ENCODE measurements at places on chromosomes 1 and 21.

- peak; percentile 54 for DNase-seq
These were observed 746 bp downstream of the AK4 start for GRCh38 chr1:65148548-65149350.

GRCh38 chr21:40635391-40635790 is 211.6 kb downstream of the DSCAM start:
- DNase-seq, result no peak

GRCh38 chr1:170218257-170218650 is 72.5 kb downstream of the NTMT2 start:
- DNase-seq, result peak; percentile 33

DNA sequence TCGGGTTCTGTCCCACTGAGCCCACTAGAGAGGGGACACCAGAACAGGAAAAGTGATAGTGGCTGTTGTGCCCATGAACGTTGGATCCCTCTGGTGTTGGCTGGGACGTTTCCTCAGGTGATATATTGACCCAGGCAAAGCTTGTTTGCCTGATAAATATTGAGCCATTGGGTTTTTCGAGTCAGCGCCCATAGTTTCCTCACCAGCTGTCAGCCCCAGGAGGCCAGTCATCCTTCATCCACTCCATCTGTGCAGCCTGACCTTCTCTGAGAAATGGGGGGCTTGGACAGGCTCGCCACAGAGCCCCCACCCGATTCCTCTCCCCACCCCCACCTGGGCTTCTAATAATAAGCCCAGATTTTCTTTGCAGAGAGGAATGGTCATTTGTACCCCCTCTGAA is 13.3 kb downstream of the DISP3 start:
- no peak for DNase-seq

GRCh38 chr1:2231532-2232254 is 3.6 kb downstream of the SKI start:
- peak; percentile 89 for DNase-seq

GRCh38 chr21:18518054-18518481 is 114.5 kb upstream of the TMPRSS15 start:
- DNase-seq, result no peak

DNA sequence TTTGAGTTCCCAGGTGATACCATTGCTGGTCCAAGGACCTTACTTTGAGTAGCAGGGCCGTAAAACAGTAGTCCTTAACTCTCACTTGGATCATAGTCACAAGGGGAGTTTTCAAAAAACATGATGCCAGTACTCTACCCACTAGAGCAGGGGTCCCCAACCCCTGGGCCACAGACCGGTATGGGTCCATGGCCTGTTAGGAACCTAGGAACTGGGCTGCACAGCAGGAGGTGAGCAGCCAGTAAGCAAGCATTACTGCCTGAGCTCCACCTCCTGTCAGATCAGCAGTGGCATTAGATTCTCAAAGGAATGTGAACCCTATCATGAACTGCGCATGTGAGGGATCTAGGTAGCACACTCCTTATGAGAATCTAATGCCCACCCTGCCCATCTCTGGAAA is 39.7 kb upstream of the KCNQ4 start:
- no peak for DNase-seq

DNA sequence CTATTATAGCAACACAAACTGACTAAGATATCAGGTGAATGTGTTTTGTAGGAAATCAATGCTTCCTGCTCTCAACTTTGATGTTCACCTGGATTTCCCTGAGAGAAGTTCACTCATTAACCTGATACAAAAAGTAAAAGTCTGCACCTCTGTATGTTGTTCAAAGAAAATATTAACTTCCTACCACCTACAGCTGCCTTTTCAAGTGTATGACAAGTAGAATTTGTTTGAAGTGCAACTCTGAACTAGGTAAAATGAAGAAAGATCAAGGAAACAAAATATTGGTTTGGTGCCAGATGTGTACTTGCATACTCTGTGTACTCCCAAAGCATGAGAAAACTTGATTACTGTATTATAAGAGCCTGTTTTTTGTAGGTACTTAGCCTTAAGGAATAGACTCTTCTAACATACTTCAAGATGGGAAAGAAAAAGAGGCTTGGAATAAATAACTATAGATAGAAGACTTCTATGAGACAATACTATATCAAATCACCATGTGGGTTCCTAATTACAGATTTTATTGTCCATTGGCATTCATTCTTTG is 193.4 kb downstream of the APP start:
- DNase-seq, result no peak

GRCh38 chr1:223845810-223846682 is at the start of gene TP53BP2:
TSS of gene TP53BP2 (minus strand) at chr1:223845947. CDS start at chr1:223845680, 267 bp downstream.
- peak; percentile 90 for DNase-seq

GRCh38 chr1:213211201-213211600 is 160.2 kb downstream of the RPS6KC1 start:
- no peak for DNase-seq

GRCh38 chr1:243428084-243428483 is 172.2 kb downstream of the SDCCAG8 start:
- no peak for DNase-seq

DNA sequence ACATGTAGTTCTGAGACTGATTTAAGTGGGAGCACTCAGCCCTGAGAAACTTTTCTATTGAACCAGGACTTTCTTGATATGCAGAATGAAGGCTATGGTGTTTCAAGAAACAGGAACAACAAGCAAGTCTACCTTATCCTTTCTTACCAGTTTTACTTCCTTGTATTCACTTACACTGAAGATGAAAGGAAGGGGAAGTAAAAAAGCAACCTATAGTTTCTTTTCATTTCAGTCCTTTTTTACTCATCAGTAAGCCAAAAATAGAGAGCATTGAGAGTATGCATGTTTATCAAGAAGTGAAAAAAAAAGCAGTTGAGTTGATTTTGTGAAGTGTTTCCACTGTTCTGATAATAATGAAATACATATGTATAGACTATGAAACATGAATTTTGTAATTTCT is 1010.3 kb downstream of the AMY1C start:
- DNase-seq, result no peak

GRCh38 chr1:79005945-79006344 is 585 bp downstream of the ADGRL4 start:
- peak; percentile 1 for DNase-seq

- no peak for DNase-seq
These were observed 54.6 kb downstream of the NENF start for GRCh38 chr1:212487286-212487685.

- DNase-seq, result no peak
These were observed 13.9 kb downstream of the CHIT1 start for GRCh38 chr1:203215573-203215972.

GRCh38 chr1:77188770-77189169 is 30.5 kb downstream of the PIGK start:
- DNase-seq, result no peak

GRCh38 chr1:183143576-183144315 is 42.3 kb upstream of the LAMC2 start:
- no peak for DNase-seq

- peak; percentile 4 for DNase-seq
These were observed 8.7 kb downstream of the IL12RB2 start for GRCh38 chr1:67316180-67316902.

GRCh38 chr21:17045214-17045853 is 467.5 kb upstream of the CXADR start:
- DNase-seq, result no peak

- peak; percentile 54 for DNase-seq
These were observed 54.2 kb upstream of the DNAJC6 start for GRCh38 chr1:65255035-65255655.

DNA sequence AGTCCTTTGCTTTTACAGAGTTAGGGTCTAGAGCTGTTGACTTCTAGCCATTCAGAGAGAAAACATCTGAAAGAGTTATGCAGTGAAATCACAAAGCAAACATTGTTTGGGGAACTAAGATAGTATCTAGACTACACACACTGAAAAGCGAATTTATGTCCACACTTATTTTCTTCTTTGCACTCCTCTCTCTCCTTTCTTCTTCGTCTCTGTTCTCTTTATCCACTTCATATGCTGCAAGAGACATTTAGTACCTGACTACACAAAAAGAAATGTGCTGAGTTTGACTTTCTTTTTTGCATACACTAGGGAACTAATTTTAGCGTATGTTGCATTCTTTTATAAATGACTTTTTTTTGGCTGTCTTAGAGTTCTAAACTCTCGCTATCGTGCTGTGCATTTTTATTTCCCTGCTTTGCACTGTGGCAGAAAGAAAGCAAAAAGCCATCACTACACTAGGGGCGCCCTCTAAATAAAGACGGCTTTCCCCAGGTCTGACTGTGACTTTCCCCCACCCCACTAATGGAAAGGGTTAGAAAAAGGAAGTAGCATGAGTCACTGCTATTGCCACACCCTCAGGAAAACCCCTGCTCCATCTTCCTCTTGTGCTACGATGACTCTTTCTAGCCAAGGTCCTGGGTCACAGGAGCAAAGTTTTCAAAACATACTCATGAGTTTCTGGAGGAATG is 65.7 kb downstream of the MAP3K7CL start:
- DNase-seq, result peak; percentile 88

DNA sequence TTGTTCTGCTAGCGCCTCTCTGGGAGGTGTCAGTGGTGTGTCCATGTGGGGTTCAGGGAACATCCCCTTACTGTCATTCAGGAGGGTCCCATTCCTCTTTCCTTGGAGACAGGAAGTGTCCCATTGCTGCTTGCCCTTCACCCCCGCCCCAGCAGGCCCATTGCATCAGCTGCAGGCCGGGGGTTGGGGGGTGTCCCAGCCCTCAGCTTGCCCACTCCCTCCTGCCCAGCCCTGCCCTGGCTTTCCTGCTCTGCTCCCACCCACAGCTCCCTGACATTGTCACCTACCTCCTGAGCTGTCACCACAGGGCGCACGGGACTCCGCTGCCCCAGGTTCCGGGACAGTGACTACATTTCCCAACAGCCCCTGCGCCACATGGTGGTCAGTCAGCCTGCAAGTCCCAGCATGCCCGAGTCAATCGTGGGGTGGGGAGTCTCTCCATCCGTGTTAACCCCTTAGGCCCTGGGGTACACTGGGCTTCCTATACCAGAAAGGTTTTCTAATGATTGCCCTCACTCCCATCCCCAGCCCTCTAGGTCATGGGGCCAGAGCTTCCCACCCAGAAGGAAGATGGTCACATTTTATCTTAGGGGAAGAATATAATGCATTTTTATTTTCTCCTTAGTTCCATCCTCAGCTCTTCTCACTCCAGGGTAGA is at the start of gene INPP5B:
TSS of gene INPP5B (minus strand) at position 351 of the 658 bp plus-strand sequence. CDS start 745 bp downstream, outside the sequence.
- peak; percentile 91 for DNase-seq

- DNase-seq, result no peak
These were observed 536.4 kb upstream of the PTBP2 start for GRCh38 chr1:96185181-96185580.

DNA sequence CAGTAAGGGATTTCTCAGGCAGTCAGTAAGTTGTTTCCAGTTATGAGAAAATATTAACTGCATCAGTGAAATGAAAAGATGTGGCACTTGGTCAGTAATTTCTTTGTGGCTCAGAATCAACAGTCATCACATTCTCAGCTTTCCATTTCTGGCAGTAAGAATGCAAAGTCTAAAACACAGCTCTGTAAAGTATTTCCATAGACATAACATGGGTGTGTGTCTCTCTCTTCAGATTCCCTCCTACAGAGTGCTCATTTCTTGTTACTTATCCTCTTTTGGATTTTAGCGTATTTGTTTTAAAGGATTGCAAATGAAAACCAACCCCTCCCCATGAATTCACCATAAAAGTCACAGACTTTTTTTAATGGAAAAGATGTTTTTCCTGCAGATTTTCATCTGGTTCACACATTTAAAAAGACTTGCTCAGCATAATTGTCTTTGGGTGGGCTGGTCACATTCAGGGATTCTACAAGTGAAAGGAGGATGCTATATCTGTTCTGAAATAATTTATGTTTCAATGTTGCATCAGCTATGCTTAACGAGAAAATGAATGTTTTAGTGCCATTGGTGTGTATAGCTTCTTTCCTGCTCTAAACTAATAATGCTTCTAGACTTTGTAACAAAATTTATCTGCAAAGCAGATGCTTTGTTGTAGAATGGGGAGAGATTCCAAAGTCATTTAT is 34.6 kb upstream of the CD55 start:
- DNase-seq, result peak; percentile 56

DNA sequence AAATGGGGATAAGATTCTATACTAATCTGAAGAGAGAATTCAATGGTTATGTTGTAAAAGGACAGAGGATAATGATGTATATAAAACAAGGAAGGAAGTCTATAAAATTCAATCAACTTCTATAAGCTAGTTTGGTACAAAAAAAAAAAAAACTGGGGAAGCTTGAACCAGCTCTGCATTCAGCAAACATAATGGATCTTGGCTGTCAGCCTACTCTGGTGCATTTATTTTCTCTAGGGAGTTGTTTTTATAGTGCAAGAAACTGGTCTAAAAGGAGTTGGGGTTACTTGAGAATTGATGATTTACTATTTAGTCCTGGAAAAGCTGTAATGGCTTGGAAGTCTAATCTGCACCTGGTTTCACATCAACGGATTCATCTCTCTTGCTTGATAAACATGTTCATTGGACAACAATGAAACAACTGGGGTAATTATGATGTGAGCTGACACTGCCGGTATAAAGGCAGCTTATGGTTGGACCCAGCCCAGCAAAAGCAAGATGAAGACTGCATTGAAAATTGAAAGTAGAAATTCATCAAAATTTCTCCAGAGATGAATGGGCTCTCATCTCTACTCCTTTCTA is 199.4 kb upstream of the NRIP1 start:
- no peak for DNase-seq

DNA sequence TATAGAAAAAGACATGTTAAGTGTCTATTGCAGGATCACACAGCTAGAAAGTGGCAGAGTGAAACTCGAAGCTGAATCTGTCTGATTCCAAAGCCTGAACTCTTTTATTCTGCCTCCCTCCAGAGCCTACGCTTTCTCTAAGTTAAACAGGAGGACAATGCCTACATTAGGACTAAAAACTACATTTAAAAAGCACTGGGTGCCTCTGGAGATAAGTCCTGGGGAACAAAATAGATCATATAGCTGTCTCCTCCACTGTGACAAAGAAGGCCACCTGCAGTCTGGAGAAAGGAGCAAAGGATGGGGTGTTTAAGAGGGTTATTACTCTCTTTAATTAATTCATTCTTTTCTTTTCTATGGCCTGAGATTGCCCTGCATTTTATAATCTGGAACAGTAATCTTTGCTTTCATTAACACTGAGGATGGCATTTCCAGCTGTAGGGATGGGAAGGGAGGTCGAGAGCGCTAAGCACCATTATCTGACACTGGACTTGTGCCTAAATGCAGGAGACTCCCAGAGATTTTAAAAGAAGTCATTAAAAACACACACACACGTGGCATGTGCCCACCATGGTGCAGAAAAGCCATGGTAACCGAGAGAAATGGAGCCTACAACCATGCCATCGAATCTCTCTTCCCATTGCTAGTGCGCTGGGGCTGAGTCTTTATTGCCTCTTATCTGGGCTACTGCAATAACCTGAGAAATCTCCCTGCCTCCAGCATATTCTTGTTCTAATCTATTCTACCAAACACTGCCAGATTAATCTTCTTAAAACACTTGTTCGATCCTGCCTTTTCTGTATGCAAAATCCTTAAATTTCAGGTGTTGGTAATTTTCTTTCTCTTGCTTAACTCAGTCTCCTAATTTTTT is 92.2 kb downstream of the PLXNA2 start:
- no peak for DNase-seq

GRCh38 chr1:158003406-158003800 is 10.0 kb downstream of the KIRREL1 start:
- peak; percentile 81 for DNase-seq

Measured in EH (cell line).